ENCODE measurements at places on chromosomes 3 and 15.

DNA sequence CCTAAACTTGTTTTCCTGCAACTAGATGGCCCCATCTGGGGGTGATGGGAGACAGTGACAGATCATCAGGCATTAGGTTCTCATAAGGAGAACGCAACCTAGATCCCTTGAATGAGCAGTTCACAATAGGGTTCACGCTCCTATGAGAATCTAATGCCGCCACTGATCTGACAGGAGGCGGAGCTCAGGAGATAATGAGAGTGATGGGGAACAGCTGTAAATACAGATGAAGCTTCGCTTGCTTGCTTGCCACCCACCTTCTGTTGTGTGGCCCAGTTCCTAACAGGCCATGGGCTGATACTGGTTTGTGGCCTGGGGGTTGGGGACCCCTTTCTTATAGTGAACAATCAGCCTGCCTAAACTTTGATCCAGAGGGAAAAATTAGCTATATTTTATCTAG, 15.2 kb upstream of the C3orf49 start:
- no peaks in the 10 kb centered on the region for H3K4me1 ChIP-seq
- no peak overlapping the region for H3K4me3 ChIP-seq
- no peaks in the 10 kb centered on the region for H3K36me3 ChIP-seq
- no peaks in the 10 kb centered on the region for H3K27me3 ChIP-seq

DNA sequence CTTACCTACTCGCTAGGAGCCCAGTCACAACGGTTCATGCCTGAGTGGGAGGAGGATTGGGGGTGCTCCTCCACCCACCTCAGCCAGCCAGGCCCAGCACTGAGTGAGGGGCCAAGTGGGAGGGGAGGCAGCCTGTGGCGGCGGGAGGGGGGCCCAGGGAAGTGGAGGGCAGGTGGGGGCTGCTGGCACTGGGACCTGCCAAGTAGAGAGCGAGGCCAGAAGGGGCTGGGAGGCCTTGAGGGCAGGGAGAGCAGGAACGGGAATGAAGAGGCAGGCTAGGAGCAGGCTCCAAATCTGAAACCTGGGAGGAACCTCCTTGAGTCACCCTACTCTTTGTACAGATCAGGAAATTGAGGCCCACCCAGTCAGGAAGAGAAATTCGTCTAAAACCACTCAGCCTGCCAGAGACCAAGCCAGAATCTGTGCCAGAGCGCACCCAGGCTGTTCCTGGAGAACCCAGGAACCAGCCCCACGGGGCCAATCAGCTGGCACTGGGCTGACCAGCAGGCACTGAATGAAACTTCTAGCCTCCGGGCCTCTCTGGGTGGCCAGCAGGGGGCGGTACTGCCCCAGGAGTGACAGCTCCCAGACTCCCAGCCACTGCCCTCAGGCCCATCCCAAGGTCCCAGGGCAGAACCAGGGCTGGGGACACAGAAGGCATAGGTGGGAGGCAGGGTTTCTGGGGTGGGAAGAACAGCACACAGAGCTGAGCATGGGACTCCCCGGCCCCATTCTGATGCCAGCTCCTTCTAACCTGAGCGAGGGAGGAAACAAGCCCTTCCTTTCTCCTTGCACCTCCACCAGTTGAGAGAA, 14.8 kb upstream of the CYP11A1 start:
- H3K27me3 ChIP-seq = no peaks in the 10 kb centered on the region
- H3K4me3 ChIP-seq = no peak overlapping the region
- H3K4me1 ChIP-seq = peaks cover 5% of the 10 kb centered on the region
- no peak overlapping the region for H3K27ac ChIP-seq

- peaks cover 21% of the 10 kb centered on the region for H3K27me3 ChIP-seq
- DNase-seq = no peak
- H3K36me3 ChIP-seq = no peaks in the 10 kb centered on the region
- H3K4me3 ChIP-seq = no peak overlapping the region
Observed at GRCh38 chr15:40918146-40918798, 10.9 kb upstream of the DLL4 start.

GRCh38 chr3:49722896-49723295, 855 bp downstream of the GMPPB start:
- no peak for DNase-seq
- H3K4me3 ChIP-seq = peak overlapping the region; percentile 66
- peaks cover 4% of the 10 kb centered on the region for H3K4me1 ChIP-seq
- H3K27ac ChIP-seq = peak overlapping the region; percentile 91

GRCh38 chr3:180764481-180764880, 85.2 kb upstream of the CCDC39 start:
- H3K36me3 ChIP-seq = no peaks in the 10 kb centered on the region
- no peaks in the 10 kb centered on the region for H3K4me1 ChIP-seq
- no peak overlapping the region for H3K4me3 ChIP-seq

- no peak overlapping the region for H3K4me3 ChIP-seq
- no peak for DNase-seq
- no peaks in the 10 kb centered on the region for H3K4me1 ChIP-seq
- no peak overlapping the region for H3K27ac ChIP-seq
Observed at GRCh38 chr15:46938169-46938568, 779.1 kb upstream of the SEMA6D start.

DNA sequence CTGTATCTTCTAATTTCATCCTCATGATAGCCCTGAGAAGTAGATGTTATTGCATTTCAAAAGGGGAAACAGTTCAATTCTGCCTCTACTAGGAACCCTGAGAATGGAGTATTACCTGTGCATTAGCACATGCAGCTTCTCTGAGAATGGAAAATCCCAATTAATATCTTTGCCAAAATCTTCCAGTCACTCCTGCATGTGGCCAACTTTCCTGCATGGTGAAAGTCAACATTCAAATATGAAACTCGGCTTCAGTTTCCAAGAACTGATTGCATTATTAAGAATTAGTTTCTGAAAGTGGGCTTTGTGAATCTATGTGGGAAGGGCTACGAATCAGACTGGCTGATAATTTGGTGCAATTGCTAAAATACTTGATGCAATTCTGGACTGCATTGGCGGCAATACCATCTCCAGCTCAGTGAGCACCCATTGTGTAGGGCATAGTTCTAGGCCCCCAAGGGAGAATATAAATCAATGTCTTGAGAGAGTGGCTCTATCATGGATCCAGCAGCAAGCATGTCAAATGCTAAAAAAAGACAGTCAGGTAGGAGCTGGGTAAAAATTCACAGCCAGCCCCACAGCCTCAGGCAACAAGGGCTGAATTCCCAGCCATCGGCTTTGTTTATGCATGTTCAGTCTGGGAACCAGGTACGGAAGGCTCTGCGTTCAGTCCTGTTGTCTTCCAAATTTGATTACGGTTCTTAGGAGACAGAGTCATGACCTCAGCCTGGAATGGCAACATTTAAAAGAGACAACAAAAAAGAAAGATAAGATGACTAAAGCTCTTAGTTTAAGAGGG, 18.8 kb upstream of the BCL6 start:
- no peak for DNase-seq
- no peaks in the 10 kb centered on the region for H3K36me3 ChIP-seq
- H3K4me3 ChIP-seq = no peak overlapping the region
- H3K27me3 ChIP-seq = no peaks in the 10 kb centered on the region
- no peak overlapping the region for H3K27ac ChIP-seq
- H3K4me1 ChIP-seq = no peaks in the 10 kb centered on the region

DNA sequence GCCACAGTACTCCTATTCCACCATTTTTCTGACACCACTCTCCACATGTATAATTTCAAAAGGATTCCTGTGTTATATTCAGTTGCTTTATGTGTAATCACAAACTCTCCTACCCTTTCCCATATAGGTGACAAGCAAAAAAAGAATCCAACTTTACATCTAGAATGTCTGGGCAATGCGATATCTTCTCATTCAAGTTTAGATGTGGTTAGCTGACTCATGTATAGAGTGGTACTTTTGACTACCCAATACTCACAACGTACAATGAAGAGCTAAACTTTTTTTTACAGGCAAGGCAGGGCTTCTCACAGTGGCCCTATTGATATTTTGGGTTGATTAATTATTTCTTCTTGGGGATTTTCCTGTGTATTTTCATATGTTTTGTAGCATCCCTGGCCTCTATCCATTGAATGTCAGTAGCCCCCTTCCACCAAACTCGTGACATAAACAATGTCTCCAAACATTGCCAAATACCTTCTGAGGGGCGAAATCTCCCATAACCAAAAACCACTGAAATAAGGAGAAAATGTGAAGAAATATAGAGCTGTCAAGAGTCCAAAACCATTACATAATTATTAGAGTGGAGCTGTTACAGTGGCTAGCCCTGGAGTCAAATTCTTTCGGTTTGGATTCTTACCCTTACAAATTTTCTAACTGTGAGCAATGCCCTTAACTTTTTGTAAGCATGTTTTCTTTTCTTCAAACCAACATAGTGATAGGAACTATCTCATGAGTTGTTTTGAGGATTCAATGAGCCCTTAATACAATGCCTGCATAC, 342.6 kb downstream of the NSUN3 start:
- H3K4me1 ChIP-seq = no peaks in the 10 kb centered on the region
- H3K27me3 ChIP-seq = no peaks in the 10 kb centered on the region
- H3K27ac ChIP-seq = no peak overlapping the region
- no peaks in the 10 kb centered on the region for H3K36me3 ChIP-seq
- H3K4me3 ChIP-seq = no peak overlapping the region

DNA sequence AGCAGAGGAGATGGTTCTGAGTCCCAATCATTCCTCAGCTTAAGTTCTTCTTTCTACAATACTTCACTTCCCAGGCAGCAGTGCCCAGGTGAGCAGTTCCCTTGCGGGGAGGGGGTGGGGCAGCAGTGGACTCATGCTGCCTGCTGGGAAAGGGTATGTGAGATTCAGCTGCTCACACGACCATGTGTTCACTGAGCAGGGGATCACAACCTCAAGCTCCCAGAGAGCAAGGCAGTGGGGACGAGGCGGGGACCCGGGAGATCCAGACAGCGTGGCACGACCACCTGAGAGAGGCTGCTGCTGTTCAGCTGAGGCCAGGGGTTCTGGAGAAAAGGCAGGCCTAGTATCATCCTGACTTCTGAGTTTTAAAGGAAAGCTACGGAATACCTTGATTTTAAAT, 166.6 kb downstream of the XXYLT1 start:
- no peak overlapping the region for H3K27ac ChIP-seq
- no peaks in the 10 kb centered on the region for H3K27me3 ChIP-seq
- DNase-seq = no peak
- no peak overlapping the region for H3K4me3 ChIP-seq
- H3K36me3 ChIP-seq = no peaks in the 10 kb centered on the region

DNA sequence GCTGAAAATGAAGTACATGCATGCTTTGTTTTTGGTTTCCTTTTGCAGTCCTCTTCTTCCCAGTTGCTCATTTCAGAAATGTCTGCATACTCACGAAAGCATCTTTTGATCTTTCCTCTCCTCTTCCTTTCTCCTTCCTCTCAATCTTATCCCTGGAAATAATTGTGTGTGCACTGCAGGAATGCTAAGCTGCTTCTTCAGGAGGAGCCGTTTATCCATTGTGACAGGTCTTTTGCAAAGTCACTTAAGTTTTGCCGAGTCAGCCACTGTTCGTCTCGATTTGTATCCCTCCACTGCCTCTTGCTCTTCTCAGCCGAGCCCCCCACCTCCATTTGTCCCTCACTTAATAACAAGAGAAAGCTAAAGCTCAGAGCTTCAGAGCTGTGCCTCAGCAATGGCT, 597.6 kb downstream of the AGBL1 start:
- DNase-seq = no peak
- no peaks in the 10 kb centered on the region for H3K27me3 ChIP-seq
- H3K36me3 ChIP-seq = no peaks in the 10 kb centered on the region
- no peak overlapping the region for H3K4me3 ChIP-seq

GRCh38 chr3:184976-185375, 11.6 kb upstream of the CHL1 start:
- no peaks in the 10 kb centered on the region for H3K27me3 ChIP-seq
- H3K36me3 ChIP-seq = no peaks in the 10 kb centered on the region
- no peak for DNase-seq
- no peak overlapping the region for H3K4me3 ChIP-seq
- no peaks in the 10 kb centered on the region for H3K4me1 ChIP-seq

- no peak overlapping the region for H3K27ac ChIP-seq
- H3K27me3 ChIP-seq = peaks cover 3% of the 10 kb centered on the region
- no peak overlapping the region for H3K4me3 ChIP-seq
- no peak for DNase-seq
- no peaks in the 10 kb centered on the region for H3K36me3 ChIP-seq
Observed at GRCh38 chr3:120798346-120798745, 55.8 kb downstream of the GTF2E1 start.

- DNase-seq = no peak
- no peaks in the 10 kb centered on the region for H3K27me3 ChIP-seq
- no peak overlapping the region for H3K4me3 ChIP-seq
Observed at GRCh38 chr3:29317659-29318173, 36.8 kb downstream of the RBMS3 start.

GRCh38 chr3:179615458-179616173, 11.0 kb downstream of the NDUFB5 start:
- no peaks in the 10 kb centered on the region for H3K36me3 ChIP-seq
- no peaks in the 10 kb centered on the region for H3K4me1 ChIP-seq
- no peak overlapping the region for H3K4me3 ChIP-seq
- H3K27ac ChIP-seq = no peak overlapping the region
- no peak for DNase-seq
- H3K27me3 ChIP-seq = no peaks in the 10 kb centered on the region

Measured in T-cell (primary cell).